ENCODE measurements at places on chromosomes 5 and 9.

DNA sequence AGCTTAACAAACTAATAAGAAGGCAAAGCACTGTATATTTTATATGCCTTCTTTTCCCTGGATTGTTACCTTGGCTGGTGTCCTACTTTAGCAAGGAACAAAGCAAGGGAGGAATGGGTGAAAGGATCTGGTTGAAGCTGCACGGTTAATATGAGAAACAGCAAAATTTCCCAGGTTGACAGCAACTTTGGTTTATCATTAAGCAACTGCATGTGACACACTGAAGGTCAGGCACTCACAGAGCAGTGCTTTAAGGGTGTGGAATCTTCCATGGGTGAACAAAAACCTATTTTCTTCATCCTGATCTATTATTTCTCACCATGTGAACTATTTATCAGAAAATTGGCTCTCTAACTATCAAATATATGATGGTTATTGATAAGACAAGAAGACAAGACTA, 109.0 kb upstream of the ATP10B start:
- no peak for DNase-seq
- peaks cover 34% of the 10 kb centered on the region for H3K4me1 ChIP-seq
- no peak overlapping the region for H3K4me3 ChIP-seq
- H3K27me3 ChIP-seq: no peaks in the 10 kb centered on the region
- no peaks in the 10 kb centered on the region for H3K36me3 ChIP-seq
- peak overlapping the region; percentile 54 for H3K27ac ChIP-seq

DNA sequence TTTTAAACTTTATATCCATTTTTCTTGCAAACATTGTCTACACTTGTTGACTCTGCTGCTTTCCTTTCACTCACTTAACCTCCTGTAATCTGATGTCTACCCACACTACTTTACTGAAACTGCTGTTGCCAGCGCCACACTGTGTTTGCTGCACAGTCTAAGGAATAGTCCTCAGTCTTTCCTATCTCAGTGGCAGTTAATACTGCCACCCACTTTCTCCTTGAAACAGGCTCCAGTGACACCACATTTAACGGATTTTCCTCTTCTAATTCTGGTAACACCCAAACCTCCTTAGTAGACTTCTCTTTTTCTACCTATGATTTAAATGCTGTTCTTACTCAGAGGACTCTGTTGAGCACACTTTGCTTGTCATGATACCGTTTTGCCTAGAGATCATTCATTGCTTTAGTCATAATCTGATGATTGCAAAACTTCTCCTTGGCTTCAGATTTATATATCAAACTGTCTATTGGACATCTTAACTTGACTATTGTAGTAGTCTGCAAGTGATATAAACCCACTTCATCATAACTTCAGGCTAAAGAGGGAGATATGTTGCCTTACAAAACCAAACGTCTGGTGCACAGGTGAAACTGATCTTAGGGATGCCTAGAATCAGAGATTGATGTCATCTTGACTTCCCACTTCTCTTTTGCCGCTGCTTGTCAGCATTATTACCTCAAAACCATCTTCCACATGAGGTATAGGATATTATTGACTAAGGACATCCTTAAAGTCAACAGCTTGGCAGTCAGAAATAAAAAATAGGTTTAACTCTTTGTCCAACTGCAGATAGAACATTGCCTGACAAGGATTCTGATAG, 94.1 kb downstream of the CDC42SE2 start:
- no peaks in the 10 kb centered on the region for H3K4me1 ChIP-seq
- DNase-seq: no peak
- H3K27ac ChIP-seq: no peak overlapping the region
- H3K36me3 ChIP-seq: no peaks in the 10 kb centered on the region

GRCh38 chr9:83622433-83622938, 457 bp upstream of the IDNK start:
- no peak for DNase-seq
- H3K27ac ChIP-seq: peak overlapping the region; percentile 92
- H3K4me1 ChIP-seq: peaks cover 4% of the 10 kb centered on the region
- no peaks in the 10 kb centered on the region for H3K36me3 ChIP-seq
- H3K27me3 ChIP-seq: no peaks in the 10 kb centered on the region

GRCh38 chr9:35096035-35096849, at the start of gene PIGO:
PIGO (minus strand) TSS chr9:35096591; CDS start chr9:35095565, 1,026 bp downstream.
- peak; percentile 63 for DNase-seq
- peaks cover 27% of the 10 kb centered on the region for H3K4me1 ChIP-seq
- peak within 1 kb of the TSS; percentile 99 for H3K27ac ChIP-seq
- H3K36me3 ChIP-seq: peaks cover 28% of the 10 kb centered on the region
- no peaks in the 10 kb centered on the region for H3K27me3 ChIP-seq

DNA sequence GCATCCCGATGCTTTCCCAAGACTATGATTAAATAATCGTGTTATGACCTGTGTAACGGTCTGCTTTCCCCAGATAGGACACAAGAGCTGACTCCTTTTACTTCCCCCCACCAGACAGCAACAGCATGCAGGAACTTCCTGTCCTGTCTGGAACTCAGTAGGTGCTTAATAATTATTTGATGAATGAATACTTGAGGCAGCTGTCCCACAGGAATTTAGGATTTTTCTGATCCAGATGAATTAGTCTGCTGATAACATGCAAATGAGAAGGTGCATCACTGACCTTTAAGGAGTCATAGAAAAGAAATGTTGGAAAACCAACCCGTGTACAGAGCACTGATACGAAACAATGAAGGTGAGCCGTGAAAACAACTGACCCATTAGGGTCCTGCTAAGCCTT, 12.2 kb downstream of the RNF130 start:
- H3K36me3 ChIP-seq: no peaks in the 10 kb centered on the region
- H3K4me3 ChIP-seq: no peak overlapping the region

DNA sequence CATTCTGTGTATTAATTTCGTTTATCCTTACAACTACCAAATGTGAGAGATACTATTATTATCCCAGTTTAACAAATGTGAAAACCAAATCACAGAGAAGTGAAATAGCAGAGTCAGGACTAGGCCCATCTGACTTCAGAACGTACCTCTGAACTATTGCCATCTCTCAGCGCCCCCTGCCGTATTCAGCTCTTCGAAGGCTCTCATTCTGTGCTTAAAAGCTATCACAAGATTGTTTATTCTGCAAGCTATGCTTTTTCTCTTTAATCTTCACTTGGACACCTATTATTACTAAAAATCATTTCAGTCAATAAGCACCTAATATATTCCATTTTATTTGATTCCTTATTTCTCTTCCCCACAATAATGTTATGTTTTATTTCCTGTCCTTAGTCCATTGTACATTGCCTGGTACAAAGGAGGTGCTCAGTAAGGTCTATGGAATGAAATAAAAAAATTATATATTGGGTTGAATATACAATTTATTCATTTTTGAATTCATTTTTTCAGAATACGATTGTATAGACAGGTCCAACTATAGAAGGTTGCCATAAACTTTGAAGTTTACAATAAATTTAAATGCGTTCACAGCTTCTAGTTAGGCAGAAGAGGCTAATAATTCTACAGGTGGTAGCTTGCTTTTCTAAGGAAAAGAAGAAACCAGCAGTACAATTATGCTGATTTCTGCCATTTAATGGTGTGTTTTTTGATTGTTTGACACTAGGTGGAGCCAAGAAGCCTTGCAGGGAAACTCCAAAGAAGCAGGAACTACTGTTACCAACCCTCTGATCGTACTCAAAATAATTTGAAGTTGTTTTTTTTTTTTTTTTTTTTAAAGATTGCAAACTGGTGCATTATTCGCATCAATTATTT, 202.2 kb upstream of the DMRTA1 start:
- no peaks in the 10 kb centered on the region for H3K4me1 ChIP-seq
- no peak overlapping the region for H3K4me3 ChIP-seq
- H3K27me3 ChIP-seq: no peaks in the 10 kb centered on the region
- H3K36me3 ChIP-seq: no peaks in the 10 kb centered on the region
- no peak overlapping the region for H3K27ac ChIP-seq

- no peak overlapping the region for H3K27ac ChIP-seq
- DNase-seq: no peak
- no peak overlapping the region for H3K4me3 ChIP-seq
- no peaks in the 10 kb centered on the region for H3K4me1 ChIP-seq
- no peaks in the 10 kb centered on the region for H3K27me3 ChIP-seq
These were observed 57.6 kb downstream of the JAK2 start for GRCh38 chr9:5042661-5043178.

DNA sequence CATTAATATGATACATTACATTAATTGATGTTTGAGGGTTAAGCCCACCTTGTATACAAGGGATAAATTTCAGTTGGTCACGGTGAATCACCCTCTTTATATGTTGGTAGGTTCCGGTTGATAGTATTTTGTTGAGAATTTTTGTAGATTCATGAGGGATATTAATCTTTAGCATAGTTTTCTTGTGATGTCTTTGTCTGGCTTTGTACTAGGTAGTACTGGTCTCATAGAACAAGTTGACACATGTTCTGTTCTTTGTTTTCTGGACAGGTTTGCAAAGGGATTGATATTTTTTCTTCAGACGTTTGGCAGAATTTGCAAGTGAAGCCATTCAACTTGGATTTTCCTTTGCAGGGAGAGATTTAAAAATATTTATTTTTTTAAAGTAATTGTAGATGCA, 49.1 kb upstream of the CLK4 start:
- DNase-seq: no peak
- H3K4me3 ChIP-seq: no peak overlapping the region
- peaks cover 10% of the 10 kb centered on the region for H3K27me3 ChIP-seq
- no peaks in the 10 kb centered on the region for H3K4me1 ChIP-seq
- H3K27ac ChIP-seq: no peak overlapping the region

GRCh38 chr5:88826646-88827585, 56.1 kb downstream of the MEF2C start:
- no peaks in the 10 kb centered on the region for H3K27me3 ChIP-seq
- H3K4me1 ChIP-seq: peaks cover 38% of the 10 kb centered on the region
- DNase-seq: no peak
- peak overlapping the region; percentile 71 for H3K27ac ChIP-seq
- H3K36me3 ChIP-seq: no peaks in the 10 kb centered on the region
- H3K4me3 ChIP-seq: no peak overlapping the region

DNA sequence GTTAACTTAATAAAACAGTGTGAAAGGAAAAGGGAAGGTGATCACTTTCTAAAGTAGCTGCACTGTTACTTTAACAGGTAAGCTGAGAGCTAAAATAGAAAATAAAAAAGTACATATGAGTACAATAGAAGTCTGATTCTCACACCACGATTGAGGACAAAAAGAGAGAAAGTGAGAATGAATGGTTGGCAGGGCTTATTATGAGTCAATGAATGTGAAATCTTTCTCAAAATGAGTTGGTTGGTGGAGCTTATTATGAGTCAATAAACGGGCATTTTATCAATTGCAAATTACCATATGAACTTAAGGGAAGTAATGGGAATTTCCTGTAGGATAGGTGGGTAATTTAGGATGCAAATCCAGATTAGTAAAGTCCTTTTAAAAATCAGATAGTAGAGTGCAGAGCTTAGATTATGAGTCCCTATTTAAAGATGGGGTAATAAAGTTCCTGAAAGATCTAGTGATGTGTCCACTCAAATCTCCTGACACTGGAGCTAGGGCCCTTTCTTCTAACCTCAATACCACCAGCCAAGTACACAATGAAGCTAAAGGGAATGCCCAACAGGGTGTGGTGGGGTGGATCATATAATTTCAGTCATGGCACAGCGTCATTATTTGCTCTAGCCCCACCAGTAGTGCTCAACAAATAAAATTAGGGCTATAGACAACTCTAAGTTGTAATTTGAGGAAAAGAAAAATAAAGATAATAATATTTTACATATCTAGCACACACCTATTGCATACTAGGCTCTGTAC, 21.1 kb upstream of the TLR4 start:
- no peaks in the 10 kb centered on the region for H3K36me3 ChIP-seq
- DNase-seq: no peak
- no peaks in the 10 kb centered on the region for H3K27me3 ChIP-seq
- no peak overlapping the region for H3K4me3 ChIP-seq
- H3K4me1 ChIP-seq: no peaks in the 10 kb centered on the region

- peak overlapping the region; percentile 71 for H3K27ac ChIP-seq
- DNase-seq: no peak
- no peaks in the 10 kb centered on the region for H3K27me3 ChIP-seq
These were observed 52.2 kb upstream of the SPINK5 start for GRCh38 chr5:148011398-148012137.

DNA sequence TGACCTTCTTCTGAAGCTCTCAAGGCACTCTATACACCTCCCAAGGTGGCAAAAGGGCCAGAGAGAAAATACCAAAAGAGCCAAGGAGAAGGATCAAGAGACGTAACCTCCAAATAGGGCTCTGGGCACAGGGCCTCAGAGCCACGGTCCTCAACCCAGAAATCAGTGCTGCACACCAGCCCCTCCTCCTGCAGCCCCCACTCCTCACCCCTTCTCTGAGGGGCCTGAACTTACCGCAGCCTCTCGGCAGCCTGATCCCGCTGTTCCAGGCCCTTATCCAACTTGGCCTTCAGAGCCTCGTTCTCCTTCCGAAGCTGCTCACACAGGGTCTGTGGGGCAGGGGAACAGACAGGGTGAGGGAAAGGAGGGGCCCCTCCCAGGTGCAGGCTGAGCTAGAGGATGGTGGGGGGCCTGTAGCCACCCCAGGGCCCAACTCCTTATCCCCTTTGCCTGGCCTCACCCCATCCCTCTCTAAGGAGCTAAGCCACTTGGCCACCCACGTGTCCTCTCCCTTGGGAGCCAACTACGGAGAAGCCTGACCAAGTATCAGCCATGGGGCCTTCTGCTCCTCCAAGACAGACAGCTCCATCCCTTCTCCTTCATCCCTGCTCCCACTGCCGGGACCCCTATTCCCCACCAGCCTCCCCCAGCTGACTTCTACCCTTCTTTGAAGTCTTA, 28.8 kb downstream of the TNIP1 start:
- peaks cover 99% of the 10 kb centered on the region for H3K36me3 ChIP-seq
- H3K4me3 ChIP-seq: no peak overlapping the region
- peaks cover 23% of the 10 kb centered on the region for H3K4me1 ChIP-seq
- H3K27me3 ChIP-seq: no peaks in the 10 kb centered on the region
- no peak for DNase-seq

DNA sequence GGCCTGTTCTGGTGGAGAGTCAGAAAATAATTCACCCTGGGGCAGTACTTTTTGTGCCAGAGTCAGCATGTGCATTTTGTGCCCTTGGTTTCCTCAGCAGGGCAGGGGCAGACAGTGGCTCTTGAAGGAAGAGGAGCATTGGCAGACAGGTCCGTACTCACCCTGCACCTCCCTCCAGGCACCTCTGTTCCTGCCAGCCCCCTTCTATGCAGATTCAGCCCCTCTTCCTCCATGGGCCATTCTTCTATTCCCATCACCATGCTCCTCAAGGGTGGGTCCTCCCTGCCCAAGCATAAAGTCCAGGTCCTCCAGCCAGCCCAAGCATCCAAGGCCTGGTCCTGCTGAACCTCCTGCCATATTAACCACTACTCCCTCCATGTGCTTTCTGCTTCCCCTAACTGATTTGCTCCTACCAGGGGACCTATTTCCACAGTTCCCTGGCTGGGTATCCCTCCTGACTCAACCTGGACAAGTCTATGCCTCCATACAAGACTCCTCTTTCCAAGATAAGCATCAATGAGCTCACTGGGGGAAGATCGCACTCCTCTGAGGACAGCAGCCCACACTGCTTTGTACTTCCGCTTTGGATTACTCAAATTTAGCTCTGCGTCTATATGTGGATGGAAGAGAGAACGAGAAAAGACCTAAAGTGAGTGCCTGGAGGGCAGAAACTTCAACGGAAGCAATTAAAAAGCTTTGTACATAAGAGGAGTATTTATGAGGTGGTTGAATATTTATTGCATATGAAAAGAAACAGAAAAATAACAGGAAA, 9.3 kb upstream of the ACSL6 start:
- no peaks in the 10 kb centered on the region for H3K4me1 ChIP-seq
- H3K27ac ChIP-seq: no peak overlapping the region
- no peak for DNase-seq
- H3K4me3 ChIP-seq: no peak overlapping the region

- no peaks in the 10 kb centered on the region for H3K4me1 ChIP-seq
- no peaks in the 10 kb centered on the region for H3K27me3 ChIP-seq
- no peak overlapping the region for H3K4me3 ChIP-seq
- no peak overlapping the region for H3K27ac ChIP-seq
- H3K36me3 ChIP-seq: no peaks in the 10 kb centered on the region
- no peak for DNase-seq
These were observed 10.3 kb downstream of the FST start for GRCh38 chr5:53490747-53491146.
